ENCODE measurements at places on chromosomes 3 and 15.

GRCh38 chr15:51681303-51681963 lies at the start of gene SCG3:
Gene SCG3 (plus strand): TSS chr15:51681503. CDS start chr15:51681756, 253 bp downstream.
- peak; percentile 62 for DNase-seq

DNA sequence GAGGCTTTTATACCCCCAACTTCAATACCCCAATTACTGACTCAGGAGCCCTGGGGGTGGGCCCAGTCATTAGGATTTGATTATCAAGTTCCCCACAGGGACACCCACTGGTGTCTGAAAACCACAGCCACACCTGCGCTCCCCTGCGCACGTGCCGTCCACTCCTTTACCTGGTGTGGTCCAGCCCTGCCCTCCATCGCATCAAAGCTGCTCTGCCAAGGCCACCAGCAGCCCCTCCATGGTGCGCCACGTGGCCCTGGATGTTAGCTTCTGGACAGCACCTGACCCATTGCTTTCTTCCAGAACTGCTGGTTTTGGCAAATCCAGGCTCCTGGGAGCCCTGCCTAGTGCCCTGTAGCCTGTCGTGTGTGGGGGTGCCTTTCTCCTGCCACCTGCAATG lies 136.3 kb downstream of the NSMCE3 start:
- DNase-seq = no peak

GRCh38 chr15:39433376-39433775 lies 147.5 kb upstream of the THBS1 start:
- no peak for DNase-seq

- DNase-seq = no peak
Measured at GRCh38 chr3:152677491-152677890, 157.4 kb upstream of the P2RY1 start.

- no peak for DNase-seq
Measured at GRCh38 chr3:127614928-127615589, 13.9 kb upstream of the PODXL2 start.

DNA sequence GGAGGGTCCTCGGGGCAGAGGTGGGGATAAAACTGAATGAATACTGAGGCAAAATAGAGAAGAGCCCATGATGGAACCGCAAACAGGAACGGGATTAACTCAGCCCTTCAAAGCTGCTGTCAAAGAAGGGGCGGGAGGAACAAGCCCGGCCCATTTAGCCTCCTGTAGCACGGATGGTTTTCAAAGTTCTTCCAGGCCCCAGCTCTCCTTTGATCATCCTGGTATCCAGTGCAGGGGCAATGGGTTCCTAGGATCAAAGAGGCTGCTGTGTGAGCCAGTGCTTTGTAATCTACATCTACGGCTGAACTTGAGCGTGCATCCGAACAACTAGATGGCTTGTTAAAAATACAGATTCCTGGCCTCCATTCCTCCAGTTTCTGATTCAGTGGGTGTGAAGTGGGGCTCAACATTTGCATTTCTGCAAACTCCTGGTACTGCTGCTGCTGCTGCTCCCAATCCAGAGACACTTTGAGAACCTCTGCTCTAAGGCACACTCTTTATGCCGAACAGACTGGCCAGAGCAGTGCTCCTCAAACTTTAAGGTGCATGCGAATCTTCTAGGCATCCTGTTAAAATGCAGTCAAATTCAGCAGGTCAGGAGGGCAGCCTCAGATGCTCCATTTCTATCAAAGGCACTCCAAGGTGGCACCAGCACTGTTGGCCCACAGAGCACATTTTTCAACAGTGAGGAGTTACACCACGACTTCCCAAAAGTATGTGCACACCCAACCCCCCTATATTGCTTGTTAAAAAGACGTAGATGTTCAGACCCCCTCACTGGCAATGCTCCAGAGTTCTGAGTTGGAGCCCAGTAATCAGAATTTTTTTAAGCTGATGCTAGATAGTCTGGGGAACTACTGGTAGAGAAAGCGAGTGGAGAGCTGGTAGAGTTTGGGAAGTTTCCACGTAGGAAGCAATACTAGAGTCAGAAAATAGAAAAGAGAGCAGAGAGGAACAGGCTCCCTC lies 5.6 kb downstream of the GALNT15 start:
- DNase-seq = no peak

DNA sequence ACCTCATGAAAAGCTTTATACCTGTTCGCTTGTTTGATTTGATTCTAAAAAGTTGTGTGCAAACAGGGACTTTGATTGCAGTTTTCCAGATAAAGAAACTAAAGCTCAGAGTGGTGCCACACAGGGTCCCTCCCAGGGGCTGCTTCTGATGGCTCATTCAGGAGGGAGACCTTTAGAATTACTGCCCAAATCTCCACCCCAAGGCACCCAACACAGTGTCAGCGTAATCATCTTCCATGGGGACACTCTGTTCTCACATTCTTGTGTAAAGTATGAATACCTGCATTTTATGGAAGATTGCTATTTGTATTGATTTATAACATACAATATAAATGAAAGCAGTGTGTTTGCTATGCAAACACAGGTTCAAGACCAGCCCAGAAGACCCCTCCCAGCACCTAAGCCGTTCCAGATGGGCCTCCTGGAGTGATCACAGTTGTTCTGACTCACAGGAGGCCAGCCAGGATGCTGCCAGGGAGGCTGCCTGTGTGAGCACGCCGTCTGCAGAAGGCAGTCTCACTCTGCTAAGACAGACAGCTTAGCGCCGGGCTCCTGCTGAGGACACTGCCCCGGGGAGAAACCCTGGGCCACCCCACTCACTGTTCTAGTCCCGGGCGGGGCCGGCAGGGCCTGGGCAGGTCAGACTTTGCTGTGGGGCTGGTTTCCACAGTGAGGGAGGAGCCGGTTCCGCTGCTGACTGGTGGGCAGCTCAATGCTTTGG lies 185.6 kb downstream of the FAM43A start:
- no peak for DNase-seq

DNA sequence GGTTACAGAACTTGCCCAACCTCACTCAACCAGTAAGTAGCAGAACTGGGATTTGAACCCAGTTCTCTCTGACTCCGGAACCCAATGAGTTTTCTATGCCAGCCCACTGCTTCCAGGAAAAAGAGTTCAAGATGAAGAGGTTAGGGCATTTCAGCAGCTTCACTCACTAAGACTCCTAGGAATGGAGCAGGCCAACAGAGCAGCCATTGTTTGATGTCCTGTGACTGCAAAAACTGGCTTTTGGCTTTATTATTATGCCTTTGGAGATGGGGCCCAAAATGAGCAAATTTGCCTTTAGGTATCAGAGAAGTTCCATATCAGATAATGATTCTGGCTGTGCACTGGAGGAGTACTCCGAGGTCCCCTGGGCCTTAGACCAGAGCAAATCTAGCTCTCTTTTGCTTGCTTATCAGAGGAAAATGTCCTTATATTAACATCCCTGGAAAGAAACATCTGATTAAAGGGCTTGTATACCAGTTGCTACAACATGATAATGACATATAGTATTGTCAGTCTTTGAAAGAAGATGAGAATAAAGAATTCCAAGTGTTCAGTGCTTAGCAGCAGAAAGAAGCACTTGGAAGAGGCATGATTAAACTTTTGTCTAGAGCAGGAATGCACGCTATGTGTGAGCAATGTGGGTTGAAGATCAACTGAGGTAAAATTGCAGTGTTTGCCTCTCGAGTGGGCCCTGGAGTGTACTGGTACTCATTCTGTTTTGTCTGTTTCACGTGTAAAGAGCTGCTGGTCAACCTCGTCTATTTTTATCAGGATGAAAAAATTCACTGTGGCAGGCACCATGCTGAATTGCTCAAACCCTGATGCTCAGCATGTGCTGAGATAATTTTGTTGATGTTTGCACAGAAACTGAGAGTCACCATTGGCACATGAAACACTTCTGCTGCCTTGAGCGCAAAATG lies 21.8 kb upstream of the KLHL24 start:
- no peak for DNase-seq

GRCh38 chr15:90003736-90004135 lies 2.6 kb downstream of the ZNF710 start:
- DNase-seq = no peak

GRCh38 chr3:131898346-131898745 lies 136.5 kb downstream of the CPNE4 start:
- no peak for DNase-seq

DNA sequence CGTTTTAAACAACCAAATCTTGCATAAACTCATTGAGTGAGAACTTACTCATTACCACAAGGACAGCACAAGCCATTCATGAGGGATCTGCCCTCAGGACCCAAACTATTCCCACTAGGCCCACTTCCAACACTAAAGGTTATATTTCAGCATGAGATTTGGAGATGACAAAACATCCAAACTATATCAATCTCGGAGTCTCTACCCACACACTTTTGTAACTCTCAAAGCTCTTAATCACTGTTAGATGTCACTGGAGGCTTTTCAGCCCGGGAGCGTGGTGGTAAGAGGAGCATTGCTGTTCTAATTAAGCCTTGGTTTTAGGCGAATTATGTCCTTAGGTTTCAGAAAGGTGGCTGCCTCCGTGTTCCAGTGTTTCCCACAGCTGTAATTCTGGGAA lies 86.3 kb downstream of the CNTN6 start:
- no peak for DNase-seq

- no peak for DNase-seq
Measured at GRCh38 chr3:46236294-46237054, 5.8 kb upstream of the CCR3 start.

- DNase-seq = no peak
Measured at GRCh38 chr15:93759629-93760028, 471.7 kb upstream of the MCTP2 start.

GRCh38 chr3:186946756-186947375 lies 16.5 kb downstream of the ST6GAL1 start:
- no peak for DNase-seq

DNA sequence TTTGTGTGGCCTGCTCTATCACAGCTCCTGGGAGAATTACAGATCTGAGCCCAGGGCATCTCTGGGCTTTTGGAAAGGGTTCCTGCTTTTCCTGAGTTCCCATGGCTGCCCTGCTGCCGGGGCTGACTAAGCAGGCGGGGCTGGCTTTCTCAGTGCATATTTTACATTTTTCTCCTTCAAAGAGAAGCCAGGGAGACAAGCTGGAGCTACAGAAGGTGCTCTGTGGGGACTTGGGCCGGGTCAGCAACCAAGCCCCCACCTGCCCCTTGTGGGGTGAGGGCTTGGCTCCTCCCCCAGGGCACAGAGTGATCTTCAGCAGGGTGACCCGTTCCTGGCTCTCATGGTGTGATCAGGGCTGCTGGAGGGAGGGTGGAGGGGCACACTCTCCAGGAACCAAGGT lies 17.4 kb downstream of the ABTB1 start:
- no peak for DNase-seq

DNA sequence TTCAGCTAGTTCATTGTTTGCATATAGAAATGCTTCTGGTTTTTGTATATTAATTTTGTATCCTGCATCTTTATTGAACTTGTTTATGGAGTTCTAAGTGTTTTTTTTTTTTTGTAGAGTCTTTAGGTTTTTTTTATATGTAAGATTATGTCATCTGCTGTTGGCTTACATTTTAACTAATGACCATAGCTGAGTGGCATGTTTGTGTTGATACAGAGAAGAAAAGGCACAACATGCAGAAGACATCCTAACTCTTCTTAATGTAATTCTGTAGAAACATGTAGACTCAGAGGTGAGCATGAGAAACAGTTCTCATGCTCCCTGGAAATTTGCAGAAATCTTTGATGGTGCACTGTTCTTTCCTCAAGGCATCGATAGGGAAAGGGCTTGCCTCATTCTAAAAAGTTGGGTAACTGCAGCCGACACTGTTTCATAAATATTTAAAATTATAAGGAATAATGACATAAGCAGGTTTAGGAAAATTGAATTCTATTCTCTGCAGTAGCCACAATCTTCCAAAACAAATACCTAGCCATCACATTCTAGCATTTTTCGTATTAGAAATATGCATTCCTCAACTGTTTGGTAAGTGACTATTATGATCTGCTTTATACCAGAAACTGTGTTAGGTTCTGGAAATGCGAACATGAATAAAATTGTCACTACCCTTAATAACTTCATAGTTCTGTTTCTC lies 499.6 kb upstream of the KCNMB2 start:
- no peak for DNase-seq

DNA sequence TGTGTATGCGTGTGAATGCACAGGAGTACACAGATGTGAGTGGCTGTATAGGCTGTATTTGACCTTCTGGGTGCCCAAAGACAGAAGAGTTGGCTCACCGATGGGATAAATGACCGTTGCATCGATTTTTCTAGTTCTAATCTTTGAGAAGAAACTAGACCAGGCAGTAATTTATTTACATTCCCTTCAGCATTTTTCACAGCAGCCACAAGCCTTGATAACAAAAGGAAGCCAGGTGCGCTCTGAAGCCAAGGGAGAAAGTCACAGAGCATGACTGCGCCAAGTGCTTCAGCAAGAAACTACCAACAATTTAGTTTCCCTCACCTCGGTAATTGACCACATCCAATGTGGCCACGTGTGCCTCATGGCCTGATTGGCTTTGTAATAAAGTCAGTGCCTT lies 5.9 kb upstream of the FAM3D start:
- DNase-seq = no peak

DNA sequence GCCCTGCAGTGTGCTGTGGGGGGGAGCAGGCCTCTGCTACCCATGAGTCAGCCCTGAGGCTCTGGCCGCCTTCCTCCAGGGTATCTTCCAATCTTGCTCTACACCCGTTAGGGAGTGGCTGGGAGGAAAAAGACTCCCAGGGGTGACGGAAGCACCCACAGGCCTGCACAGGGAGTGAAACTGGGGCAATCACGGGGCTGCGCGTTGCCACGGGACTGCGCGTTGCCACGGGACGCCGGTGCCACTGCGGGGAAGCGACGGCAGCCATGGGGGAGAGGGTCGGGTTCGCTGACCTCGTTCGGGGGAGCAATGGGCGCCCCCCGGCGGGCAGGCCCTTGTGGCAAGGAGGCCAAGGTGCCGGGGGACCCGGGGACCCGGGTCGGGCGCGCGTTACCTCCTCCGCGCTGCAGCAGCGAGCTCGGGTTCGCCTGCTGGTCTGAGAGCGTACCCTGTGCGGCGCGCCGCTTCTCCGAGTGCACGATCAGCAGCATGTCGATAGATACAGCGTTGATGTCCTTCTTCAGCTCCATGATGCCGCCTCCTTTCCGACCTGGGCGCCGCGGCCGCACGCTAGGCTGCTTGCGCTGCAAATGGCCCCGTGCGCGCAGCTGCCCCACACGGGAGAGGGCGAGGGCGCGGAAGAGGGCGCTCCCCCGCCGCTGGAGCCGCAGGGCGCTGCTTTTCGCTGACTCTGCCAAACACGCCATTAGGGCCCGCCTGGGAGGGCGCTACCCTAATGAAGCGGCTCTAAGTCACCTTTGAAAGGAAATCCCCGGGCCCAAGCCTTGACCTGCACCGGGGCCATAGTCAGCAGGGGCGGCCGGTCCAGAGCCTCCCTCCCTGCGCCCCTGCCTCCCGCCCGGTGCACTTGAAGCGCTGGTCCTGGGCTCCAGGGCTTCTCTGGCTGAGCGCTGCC lies at the start of gene KY:
Gene KY, minus strand, starts transcription at position 592 of the 916 bp plus-strand sequence. Its CDS starts 62 bp downstream, at position 530.
- DNase-seq = no peak

- no peak for DNase-seq
Measured at GRCh38 chr3:18222686-18223085, 202.5 kb downstream of the SATB1 start.

- DNase-seq = no peak
Measured at GRCh38 chr3:134663721-134664456, 13.1 kb upstream of the KY start.

GRCh38 chr15:42274702-42274989 lies 1.4 kb upstream of the TMEM87A start:
- no peak for DNase-seq

Data from amygdala (tissue), 56 donors.